ENCODE measurements at places on chromosomes 7 and 10.

DNA sequence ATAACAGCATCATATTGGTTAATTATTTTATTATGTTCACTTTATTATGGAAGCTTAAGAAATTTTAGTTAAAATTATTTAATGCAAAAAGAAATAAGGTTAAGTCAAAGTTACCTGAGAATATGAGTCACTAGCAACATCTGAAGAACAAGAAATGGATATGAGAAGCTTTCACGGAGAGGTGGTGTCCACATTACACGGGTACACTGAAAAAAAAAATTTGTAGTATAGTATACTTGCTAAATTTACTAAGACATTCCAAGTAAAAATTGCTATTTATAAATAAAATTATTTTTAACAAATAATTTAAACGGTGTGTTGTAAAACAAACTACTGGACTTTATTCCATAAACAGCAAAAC is 63.9 kb downstream of the DPY19L1 start:
- DNase-seq = no peak

DNA sequence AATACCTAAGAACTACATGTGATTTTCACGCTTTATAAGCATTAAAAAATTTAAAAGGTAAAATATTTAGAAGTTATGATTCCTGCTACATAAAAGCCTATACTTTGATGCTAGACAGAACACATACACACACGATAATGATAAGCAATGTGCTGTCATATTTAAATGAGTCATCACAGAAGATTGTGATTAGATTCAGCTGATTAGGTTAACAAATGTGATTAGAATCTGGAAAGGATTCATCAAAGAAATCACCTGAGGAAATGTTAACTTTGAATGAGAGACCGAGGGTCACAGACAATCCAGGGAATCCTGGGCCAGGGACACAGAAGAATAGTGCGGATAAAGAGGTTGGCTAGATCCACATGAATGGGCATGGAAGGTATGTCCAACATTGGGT is 42.0 kb upstream of the CYP2C18 start:
- DNase-seq = no peak

DNA sequence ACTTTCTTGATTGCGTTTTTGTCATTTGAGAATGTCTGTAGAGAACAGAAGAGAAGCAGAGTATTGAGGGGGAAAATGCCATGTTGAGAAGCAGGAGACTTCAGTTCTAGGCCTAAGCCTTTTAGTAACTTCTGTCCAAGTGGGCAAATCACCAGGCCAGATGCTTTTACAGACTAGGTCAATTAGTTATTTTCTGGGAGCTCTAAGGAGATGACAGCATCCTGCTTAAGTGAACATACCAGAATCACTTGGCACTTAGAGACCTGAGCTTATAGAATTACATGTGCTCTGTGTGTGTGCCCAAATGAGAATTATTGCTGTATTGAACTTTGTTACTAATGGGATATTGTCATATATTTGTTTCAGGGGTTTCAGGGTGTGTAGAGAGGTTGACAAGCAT is 24.0 kb downstream of the AGK start:
- DNase-seq = no peak

DNA sequence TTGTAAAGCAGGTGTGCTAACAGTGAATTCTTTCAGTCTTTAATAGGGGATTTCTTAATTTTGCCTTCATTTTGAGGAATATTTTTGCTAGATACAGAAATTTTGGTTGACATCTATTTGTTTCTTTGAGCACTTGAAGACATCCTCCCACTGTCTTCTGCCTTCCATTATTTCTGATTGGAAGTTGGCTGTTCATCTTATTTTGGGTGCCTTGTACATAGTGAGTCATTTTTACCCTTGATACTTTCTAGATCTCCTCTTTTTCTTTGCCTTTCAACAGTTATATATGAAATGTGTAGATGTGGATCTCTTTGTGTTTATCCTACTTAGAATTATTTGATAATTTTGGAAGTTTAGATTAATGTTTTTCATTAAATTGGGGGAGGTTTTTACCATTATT is 631.0 kb downstream of the AUTS2 start:
- no peak for DNase-seq

GRCh38 chr7:144720710-144721109 is 115.1 kb downstream of the TPK1 start:
- no peak for DNase-seq

GRCh38 chr7:88329532-88330463 is 23.1 kb upstream of the STEAP4 start:
- no peak for DNase-seq

GRCh38 chr10:126013489-126014281 is 117.3 kb downstream of the FANK1 start:
- no peak for DNase-seq

DNA sequence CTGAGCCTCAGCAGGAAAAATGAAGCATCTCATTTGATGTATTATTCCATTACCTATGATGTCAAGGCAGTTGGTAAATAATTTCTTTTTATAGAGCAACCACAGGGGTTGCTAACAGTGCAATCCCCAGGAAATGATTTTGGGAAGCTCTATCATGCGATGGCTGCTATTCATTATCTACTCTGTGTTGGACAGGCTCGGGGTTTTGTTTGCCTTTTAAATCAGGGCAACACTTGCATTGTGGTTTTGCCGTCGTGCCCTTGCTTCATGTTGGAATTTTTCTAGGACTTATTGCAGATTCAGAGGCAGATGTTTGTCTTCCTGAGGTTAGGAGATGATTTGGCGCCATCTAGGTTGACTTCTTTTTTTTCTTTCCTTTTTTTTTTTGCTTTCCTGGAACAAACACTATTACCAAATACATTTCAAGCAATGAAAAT is 128.4 kb downstream of the BICC1 start:
- DNase-seq = peak; percentile 18

DNA sequence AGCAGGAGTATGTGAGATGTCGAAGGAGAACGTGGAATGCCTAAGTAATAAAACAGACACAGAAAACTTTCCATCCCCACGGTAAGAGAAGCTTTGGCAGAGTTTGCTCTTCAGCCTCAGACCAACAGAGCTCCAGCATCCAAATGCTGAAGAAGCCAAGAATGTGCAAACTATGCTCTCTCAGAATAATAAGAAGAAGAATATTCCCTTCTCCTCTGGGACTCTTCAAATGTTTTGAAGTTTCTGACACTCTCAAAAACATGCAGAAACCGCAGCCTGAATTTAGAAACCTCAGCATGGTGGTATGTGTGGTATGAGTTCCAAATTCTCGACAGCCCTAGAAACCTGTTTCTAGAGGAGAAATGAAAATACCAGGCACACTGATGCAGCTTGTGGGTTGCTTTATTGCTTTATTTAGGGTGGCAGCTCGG is 113.3 kb downstream of the KCNMA1 start:
- no peak for DNase-seq

DNA sequence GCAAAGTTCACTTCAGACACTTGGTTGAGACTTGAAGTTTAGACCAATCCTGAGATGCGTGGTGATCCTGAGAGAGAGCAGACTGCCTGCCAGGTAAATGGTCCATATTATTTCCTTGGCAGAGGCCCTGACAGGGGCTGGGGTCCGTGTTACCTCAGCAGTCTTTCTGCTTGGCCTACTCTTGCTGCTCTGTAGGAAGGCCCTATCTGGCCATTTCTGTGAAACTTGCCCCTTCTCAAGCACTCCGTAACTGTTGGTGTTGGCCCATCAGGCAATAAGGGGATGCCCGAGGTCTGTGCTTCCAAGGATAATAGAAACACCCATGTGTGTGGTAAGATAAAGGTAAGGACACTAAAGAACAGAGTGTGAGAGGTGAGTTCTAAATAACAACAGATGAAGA is 20.0 kb downstream of the LOXL4 start:
- no peak for DNase-seq

GRCh38 chr10:24944512-24945255 is 7.7 kb downstream of the PRTFDC1 start:
- DNase-seq = peak; percentile 79

DNA sequence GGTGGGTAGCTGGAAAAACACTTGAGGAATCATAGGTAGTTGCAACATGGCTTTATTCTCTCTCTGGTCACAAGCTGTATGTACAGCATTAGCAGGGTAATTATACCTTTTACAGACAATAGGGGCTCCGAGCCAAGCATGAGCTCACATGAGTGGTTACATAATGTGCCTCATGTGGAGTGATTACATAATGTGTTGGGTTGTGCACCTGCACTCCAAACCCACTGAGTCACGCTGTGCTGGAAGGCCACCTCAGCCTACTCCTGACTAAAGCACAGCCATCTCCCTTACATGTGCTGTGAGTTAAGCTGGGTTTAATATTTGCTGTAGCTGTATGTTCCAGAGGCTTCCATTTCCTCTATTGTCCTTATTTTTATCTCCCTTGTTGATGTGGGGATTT is 348.7 kb upstream of the SEMA3C start:
- no peak for DNase-seq

GRCh38 chr10:7403620-7404019 is 7.2 kb downstream of the SFMBT2 start:
- no peak for DNase-seq

DNA sequence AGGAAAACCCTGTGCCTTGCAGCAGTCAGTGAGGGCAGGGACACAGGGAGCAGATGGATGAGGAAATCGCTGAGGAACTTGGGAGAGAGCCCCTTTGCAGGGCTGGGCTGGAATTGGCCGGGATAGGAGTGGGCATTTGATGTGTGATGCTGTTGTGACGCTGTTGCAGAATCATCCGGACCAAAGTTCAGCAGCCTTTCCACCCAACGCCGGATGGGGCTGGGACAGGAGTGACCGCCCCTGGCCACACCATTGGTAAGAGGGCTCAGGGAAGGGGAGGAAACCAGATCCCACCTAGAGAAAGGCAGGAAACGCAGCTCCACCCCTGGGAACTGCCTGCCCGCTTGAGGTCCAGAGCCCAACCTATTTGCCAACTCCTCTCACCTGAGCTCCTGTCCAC is 33.9 kb downstream of the PAX2 start:
- DNase-seq = no peak

DNA sequence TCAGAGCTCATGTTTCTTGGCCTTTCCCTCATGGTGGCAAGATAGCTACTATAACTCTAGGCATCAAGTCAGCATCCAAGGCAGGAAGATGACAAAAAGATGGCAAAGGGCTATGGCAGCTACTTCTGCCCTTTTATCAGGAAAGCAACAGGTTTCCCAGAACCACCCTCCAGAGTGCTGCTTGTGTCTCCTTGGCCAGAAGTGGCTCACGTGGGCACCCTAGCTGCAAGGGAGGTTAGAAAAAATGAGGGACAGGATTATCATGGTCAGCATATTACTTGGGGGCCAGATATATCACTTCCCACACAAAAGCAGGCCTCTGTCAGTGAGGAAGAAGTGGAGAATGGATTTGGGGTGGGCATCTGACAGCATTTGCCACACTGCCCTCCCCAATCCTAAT is 24.3 kb upstream of the C10orf105 start:
- no peak for DNase-seq

GRCh38 chr7:101869026-101869900 is 51.8 kb downstream of the CUX1 start:
- no peak for DNase-seq

GRCh38 chr10:91144961-91145360 is 75.5 kb upstream of the PCGF5 start:
- no peak for DNase-seq

GRCh38 chr10:113272511-113272910 is 280.3 kb upstream of the HABP2 start:
- DNase-seq = no peak

DNA sequence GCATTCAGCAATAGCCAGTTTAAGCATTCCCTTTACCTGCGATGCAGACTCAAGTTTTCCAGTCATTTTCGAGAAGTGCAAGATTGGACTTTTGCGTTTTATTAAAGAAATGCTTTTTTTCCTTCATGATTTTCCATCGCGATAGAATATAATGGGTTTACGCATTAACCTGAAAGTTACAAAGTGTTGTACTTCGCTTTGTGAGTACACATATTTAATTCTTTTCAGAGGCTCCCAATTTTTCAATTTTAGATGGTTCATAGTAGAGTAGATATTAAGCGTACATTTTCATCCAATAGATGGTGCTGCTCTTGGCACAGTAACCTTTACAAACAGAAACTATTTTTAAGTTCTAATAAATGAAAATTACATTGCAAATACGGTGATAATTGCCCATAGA is 1.3 kb downstream of the PTPRZ1 start:
- DNase-seq = no peak

GRCh38 chr7:52838981-52839411 is 196.4 kb upstream of the POM121L12 start:
- DNase-seq = no peak

DNA sequence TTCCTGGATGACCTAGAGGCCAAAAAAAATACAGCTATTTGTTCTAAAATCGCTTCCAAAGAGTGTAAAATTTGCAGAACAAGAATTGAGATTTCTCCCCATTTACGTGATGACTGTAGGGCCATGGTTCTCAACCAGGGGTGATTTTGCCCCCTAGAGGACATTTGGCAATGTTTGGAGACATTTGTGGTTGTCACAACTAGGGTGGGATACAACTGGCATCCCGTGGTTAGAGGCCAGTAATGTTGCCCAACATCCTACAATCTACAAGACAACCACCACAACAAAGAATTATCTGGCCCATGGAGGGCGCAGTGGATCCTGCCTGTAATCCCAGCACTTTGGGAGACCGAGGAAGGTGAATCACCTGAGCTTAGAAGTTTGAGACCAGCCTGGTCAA is 22.8 kb upstream of the MALSU1 start:
- DNase-seq = no peak

DNA sequence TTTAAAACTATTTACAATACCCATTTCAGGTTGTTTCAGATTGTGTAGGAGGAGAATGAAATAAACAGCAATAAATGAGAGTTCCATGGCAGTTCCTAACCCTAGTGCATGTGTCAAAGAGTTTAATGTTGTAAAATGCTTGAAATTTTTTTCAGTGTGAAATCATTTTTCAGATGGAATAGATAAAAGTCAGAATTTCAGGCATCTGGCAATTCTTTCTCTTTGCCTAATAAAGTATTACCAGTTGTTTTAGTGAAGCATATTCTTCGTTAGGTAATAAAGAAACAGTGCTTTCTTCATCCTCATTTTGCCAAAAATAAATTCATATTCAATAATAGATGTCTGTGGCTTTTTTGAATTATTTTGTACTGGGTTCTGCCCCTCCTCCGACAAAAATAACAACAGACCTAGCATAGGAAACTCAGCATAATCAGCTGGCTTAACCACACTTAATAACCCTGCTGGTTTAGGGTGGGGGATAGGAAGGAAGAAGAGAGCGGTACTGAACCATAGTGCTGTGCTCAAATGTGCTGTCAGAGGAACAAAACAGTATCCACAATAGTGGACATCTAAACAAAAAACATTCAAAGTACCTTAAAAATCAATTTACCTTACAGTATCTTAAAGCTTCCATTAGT is 39.1 kb downstream of the MINDY3 start:
- DNase-seq = no peak

GRCh38 chr7:63014792-63015191 is 983.9 kb upstream of the ZNF722 start:
- no peak for DNase-seq
